ENCODE measurements at places on chromosomes 12 and 14. TPM values are rescaled to one million over a fixed set of nuclear protein-coding genes. Genes with fewer than 3 reads are reported as not detected.

DNA sequence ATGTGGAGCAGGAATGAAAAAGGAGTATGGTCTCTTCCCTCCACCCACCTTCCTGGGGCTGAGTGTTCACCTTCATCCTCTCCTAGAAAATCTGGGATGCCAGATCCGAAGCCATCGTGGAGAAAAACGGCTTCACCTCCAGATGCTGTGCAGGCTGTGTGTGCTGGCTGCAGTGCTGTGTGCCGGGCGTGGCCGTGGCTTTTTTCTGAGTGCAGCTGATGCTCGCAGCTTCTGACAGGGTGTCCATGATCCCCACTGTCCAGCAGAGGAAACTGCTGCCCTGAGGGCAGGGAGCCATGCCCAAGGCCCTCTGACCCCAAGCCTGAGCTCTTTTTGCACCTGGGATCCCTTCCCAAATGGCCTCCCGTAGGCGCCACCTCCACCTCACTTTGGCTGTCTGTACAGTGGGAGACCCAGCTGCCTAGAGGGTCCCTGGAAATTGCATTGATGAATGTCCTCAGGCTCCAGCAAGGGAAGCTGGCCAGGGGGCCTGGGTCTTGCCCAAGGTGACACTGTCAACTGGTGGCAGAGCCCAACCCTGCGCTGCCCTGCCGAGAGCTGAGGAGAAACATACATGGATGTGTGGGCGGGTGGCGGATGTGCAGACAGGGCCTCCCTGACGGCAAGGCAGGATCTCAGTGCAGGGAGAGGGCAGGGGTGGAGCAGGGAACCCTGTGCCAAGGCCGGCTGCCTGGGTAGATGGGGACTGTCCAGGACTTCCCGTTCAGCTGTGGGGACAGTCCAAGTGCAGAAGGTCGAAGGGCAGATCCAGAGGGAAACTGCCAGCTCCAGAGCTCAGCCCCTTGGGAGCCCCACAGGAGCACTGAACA is 53.3 kb downstream of the BEGAIN start:
- no peak for DNase-seq

- DNase-seq: no peak
Observed at GRCh38 chr12:95116773-95117172, 43.4 kb upstream of the NR2C1 start.

KRT72 gene
- not detected for polyA plus RNA-seq

GRCh38 chr12:98592825-98593322 is 612 bp upstream of the SLC25A3 start:
- DNase-seq: no peak

- DNase-seq: no peak
Observed at GRCh38 chr12:51944608-51945233, 6.8 kb upstream of the ACVR1B start.
